Karpas-422 (cell line): ENCODE measurements at places on chromosomes 2 and 18. TPM values are rescaled to one million over a fixed set of nuclear protein-coding genes. Genes with fewer than 3 reads are reported as not detected.

The KCNE4 gene
- not detected in 2 replicates for total RNA-seq

The GYPC gene
- total RNA-seq, result 156 and 251 TPM in 2 replicates

The C2orf78 gene
- not detected in 2 replicates for total RNA-seq

GRCh38 chr2:238344517-238344916 is 24.2 kb downstream of the TRAF3IP1 start:
- DNase-seq, result no peak

- no peak for DNase-seq
These were observed 42.1 kb upstream of the NEB start for GRCh38 chr2:151776367-151776766.

DNA sequence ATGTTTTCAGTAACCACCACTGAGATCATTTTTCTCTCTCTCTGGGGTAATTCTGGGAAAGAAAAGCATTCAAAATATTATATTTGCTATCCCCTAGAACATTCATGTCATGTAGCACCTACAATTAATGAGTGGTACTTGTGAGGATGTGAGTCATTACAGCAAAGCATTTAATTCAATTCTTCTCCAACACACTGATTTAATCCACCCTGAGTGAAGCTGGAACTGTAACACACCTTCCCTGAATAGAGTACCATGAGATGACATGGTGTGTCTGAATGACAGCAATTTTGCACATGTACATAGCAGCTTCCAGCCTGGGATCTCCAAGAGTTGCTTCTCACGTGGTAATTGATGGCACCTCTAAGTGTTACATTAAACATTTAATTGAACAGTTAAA is 207.1 kb upstream of the SLC14A2 start:
- DNase-seq, result no peak

DNA sequence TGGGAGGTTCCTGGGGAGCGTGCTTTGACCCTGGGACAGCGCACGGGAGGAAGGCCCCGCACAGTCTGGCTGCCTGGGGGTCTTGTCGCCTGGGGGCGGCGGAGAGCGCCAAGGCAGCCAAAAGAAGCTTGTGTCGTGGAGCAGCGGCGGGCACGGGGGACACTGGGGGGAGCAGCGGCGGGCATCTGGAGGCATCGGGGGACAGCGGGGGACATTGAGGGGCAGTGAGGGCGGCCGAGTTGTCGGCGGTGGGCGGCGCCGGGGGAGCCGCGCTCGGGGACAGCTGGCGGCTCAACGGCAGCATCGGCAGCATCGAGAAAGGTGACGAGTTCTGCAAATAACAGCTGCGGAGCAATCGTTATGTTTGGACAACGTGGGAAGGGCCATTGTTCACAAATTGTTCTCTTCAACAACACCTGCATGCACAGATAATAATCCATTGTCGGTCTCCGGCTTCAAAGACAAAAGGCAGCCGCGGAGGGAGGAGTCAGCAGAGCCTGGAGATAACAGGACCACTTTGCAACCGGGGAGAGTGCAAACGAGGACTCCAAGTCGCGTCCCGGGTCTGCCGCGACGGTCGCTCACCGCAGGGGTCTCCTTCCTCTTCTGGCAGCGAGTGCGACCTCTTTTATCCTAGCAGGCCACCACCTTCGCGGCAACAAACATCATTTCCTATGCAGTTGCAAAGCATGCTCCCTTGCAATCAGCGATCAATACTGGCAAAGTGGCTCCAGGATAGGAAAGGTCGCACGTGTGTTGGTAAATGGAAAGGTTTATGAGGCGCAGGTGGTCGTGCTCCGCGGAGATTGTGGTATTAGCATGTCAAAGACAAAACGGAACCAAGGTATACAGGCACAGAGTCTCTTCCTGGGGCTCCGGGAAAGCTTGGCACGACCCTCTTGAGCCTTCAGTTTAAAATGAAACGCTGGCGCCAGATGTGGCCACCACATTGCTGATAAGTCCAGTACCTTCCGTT is 132.3 kb upstream of the DLX2 start:
- no peak for DNase-seq

GRCh38 chr2:23721454-23721826 is 205.5 kb downstream of the ATAD2B start:
- no peak for DNase-seq
